CD4-positive, alpha-beta memory T cell (primary cell): ENCODE measurements at places on chromosomes 2 and 18. TPM values are rescaled to one million over a fixed set of nuclear protein-coding genes. Genes with fewer than 3 reads are reported as not detected.

DNA sequence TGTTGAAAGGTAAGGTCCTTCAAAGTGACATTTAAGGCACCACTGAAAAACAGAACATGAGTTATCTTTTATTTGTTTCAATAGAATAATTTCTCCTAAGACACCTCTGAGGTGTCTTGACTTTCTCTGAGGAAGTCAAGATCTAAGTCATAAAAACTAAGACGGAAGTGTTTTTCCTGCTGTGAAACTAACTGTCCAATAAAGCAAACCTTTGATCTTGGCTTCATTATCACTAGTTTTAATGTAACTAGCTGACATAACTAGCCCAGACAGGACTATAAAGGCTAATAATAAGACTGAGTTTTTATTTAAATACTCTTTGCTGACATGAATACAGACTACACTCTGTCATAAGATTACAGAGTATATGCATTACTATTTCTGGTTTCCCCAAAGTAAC lies 36.6 kb downstream of the INO80D start:
- H3K4me3 ChIP-seq, result no peak overlapping the region
- H3K27me3 ChIP-seq, result no peaks in the 10 kb centered on the region
- DNase-seq, result no peak
- peaks cover 7% of the 10 kb centered on the region for H3K36me3 ChIP-seq
- H3K4me1 ChIP-seq, result no peaks in the 10 kb centered on the region

- DNase-seq, result no peak
- no peak overlapping the region for H3K4me3 ChIP-seq
- no peak overlapping the region for H3K27ac ChIP-seq
- peaks cover 45% of the 10 kb centered on the region for H3K36me3 ChIP-seq
Measured at GRCh38 chr18:9531791-9532410, 56.6 kb downstream of the RALBP1 start.

DNA sequence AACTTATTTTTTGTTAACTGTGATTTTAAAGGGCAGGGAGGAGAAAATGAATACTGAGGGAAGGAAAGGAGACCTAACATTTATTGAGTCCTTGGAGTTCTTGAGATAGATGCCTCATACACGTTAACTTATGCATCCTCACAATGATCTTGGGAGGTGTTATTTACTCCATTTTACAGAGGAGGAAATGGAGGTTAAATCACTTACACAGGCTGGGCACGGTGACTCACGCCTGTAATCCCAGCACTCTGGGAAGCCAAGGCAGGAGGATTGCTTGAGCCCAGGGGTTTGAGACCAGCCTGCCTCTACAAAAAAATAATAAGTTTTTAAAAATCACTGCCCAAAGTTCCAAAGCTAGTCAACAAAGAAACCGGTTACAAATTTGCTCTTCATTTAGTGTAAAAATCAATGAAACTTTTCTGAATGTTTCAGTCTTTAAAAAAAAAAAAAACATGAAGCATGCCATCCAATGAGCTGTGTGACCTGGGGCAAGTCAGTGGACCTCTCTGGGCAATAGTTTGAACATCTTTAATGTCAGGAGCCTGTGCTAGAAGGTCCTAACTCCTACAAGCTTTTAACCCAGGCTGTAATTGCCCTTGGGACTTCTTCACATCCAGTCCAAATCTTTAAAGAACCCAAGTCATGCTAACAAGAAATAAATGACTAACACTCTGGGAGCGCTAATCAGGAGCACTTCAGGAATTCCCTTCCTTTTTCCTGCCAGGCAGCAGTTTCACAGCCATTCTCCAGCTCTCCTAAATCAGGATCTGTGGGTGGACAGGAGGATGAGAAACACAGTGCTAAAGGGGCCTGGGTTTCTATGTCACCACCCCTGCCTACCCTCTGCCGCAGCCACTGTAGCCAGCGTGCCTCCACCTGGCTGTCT lies 176.4 kb downstream of the TMEM247 start:
- H3K4me3 ChIP-seq, result no peak overlapping the region
- H3K27ac ChIP-seq, result no peak overlapping the region
- no peaks in the 10 kb centered on the region for H3K36me3 ChIP-seq

GRCh38 chr18:72866442-72866900 lies 1.3 kb downstream of the NETO1 start:
- no peak for DNase-seq
- H3K36me3 ChIP-seq, result no peaks in the 10 kb centered on the region
- no peak overlapping the region for H3K4me3 ChIP-seq
- no peaks in the 10 kb centered on the region for H3K4me1 ChIP-seq

The DYNAP gene
- total RNA-seq, result not detected

DNA sequence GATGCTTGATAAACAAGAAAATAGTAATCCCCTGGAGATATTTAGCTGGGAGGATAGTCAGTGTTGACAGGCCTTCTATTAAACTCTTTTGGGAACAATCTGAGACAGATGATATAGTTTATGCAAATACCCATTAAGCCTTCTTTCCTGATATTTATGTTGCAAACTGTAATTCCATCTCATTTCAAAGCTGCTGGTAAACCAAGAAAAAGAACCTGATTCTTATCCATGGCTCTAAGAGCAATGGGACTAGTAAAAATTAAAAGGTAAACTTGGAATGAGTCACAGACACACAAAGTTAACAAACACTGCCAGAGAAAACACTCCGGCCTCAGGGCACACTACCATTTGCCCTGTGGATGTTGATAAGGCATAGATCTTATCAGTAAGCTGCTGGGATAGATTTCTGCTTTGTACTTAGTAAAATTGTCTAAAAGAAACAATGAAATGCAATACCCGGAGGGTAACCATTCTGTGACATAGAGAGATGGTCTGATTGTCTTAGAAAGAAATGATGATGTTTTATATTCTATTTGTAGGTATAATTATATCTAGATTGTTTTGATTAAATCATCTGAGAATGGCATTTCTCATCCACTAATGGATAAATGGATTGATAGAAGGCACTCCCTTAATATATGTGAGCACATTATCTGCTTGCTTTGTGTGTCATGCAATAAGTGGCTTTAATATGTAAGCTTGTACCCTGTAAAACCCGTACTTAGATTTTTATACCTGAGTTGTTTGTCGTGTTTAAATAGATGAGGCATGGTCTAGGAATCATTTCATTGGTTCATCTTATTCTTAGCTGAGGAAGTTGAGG lies 13.2 kb downstream of the GALR1 start:
- H3K27me3 ChIP-seq, result no peaks in the 10 kb centered on the region
- no peak for DNase-seq
- no peak overlapping the region for H3K4me3 ChIP-seq
- H3K27ac ChIP-seq, result no peak overlapping the region
- H3K36me3 ChIP-seq, result no peaks in the 10 kb centered on the region

DNA sequence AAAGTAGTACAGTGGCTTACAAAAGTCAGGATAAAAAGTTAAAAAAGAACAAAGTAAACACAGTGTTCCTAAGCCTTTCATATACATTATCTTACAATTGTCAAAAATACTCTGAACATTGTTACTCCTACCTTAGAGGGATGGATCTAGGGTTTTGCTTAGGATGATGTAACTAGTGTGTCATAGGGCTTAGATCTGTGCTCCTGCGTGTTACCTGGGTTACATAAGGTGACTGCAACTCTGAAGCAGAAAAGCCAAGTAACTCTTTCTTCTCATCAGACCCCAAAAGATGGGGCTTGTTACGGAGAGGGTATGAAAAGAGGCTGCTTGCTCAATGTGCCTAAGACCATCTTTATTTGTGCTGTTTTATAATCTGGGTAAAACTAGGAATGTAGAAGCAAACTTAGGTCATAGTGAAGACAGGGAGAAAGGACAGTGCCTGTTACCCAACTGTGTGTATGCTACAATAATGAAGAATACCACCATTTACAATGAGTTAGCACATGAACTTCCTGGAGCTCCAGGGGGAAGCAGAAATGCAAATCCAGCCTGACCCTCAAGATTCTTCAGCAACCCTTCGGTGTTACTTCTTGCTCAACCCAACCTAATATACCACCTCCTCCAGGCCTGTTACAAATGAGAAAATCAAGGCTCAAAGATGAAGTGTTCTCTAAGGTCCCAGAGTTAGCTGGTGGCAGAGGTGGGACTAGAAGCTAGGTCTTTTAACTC lies 42.0 kb upstream of the STK17B start:
- no peaks in the 10 kb centered on the region for H3K36me3 ChIP-seq
- H3K27me3 ChIP-seq, result no peaks in the 10 kb centered on the region
- peaks cover 61% of the 10 kb centered on the region for H3K4me1 ChIP-seq

GRCh38 chr2:172792711-172793110 lies 57.1 kb downstream of the RAPGEF4 start:
- no peak overlapping the region for H3K27ac ChIP-seq
- no peak for DNase-seq
- no peak overlapping the region for H3K4me3 ChIP-seq
- H3K36me3 ChIP-seq, result no peaks in the 10 kb centered on the region
- no peaks in the 10 kb centered on the region for H3K27me3 ChIP-seq
- no peaks in the 10 kb centered on the region for H3K4me1 ChIP-seq

The GAL3ST2 gene
- 0.39 TPM for total RNA-seq

The HOXD8 gene
- not detected for total RNA-seq
